Peyer's patch (tissue), 4 donors: ENCODE measurements at places on chromosomes 12 and 14.

DNA sequence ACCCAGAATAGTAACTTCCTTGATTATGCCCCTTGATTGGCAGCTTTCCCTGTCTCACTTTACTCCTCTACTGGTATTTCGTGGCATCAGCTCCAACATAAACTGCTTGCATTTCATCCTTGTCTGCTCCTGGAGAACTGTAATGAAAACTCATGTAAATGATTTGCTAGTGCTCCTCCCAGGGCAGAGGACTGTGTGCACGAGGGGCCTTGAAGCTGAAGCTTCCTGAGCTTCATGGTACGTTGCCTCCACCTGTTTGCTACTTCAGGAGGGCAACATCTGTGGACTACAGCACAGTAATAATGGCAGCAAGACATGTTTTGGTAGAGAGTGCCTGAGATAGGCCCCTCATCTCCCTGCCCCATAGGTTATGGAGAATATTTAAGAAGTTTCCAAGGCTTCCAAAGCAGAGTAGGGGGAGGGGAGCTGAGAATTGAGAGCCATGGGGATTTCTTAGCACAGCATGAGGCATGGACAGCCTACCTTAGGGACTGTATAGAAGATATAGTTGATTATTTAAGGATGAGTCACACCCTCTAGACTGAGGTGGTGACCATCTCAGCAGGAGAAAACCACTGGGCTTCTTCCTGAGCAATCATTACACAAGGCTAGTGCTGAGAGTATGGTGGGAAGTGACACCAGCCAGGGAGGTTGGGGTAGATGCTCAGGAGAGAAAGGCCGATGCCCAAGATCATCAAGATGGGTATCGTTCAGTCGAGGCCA lies 29.5 kb downstream of the CCDC198 start:
- no peak for DNase-seq

DNA sequence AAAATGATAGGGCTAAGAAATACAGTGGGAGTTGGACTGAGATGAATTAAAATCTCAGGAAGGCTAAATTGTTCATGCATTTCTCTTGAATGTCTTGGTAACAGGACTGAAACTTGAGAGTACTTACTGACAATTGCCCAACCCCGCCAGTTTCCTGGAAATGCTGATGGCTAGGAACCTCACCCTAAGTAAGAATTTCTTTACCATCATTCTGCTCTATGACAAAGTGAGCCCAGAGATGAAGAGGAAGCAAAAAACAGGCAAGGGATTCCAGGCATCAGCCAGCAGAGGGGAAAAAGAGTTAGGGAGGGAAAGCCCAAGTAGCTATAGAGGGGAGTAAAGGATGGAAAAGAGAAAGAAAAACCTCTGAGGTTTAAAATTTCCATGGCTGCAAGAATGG lies 397.7 kb downstream of the MDGA2 start:
- DNase-seq: no peak

- peak; percentile 89 for DNase-seq
These were observed 8.6 kb downstream of the GLTP start for GRCh38 chr12:109871668-109872314.

DNA sequence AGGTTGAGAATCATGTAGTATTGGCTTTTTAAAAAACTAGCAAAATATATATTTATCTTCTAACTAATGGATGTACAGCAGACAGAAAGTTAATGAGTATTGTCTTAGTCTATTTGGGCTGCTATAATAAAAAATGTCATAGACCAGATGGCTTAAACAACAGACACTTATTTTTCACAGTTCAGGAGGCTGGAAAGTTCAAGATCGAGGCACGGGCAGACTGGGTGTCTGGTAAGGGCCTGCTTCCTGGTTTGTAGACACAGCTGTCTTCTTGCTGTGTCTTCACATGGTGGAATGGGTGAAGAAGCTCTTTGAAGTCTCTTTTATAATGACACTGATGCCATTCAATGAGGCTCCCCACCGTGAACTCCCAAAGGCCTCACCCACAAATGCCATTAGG lies 70.1 kb upstream of the KRR1 start:
- DNase-seq: no peak
